ENCODE measurements at places on chromosomes 1 and 21.
A peak's percentile ranks its signal among the peaks of the same experiment; 100 is the strongest.

GRCh38 chr1:212430416-212430815 is 2.3 kb upstream of the NENF start:
- no peak for DNase-seq

DNA sequence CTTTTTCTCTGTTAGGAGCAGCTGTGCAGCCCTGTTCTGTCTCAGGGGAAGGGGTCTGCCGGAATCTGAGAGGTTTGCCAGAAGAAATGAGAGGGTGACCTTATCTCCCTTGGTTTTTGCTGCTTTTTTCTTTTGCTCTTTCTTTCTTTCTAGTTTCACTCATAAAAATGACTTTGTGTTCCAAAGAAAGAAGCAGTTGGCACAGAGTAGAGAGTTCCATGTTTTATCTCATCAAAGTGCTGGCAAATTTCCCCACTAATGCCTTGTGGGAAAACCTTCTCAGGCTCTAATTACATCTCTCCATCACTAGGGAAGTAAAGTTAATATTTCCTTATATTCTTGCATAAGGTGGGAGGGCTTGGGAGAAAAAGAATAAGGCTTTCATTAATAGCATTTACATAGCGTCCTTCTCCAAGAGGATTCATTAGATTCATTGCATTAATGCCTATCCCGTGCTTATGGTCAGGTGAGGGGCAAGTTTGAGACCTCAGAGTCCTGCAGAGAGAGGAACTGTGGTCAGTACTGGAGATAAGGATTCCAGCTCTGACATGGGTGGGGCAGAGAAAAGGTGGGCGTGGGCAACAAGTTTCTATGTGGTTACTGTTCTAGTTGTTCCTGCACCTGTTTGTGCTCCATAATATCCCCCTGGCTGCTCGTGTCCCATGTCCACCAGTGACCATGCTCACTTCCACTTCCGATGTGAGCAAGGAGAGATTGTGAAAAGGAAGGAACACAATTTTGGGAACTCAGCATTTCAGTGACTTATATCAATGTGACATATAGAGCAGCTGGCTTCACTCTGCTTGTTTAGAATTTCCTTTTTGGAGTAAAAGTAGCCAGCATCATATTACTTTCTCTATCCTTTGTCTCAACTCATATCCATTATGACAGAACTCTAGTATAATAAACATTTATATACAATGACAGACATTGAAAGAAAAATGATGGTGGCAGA is 79.5 kb downstream of the DISC1 start:
- DNase-seq: no peak

DNA sequence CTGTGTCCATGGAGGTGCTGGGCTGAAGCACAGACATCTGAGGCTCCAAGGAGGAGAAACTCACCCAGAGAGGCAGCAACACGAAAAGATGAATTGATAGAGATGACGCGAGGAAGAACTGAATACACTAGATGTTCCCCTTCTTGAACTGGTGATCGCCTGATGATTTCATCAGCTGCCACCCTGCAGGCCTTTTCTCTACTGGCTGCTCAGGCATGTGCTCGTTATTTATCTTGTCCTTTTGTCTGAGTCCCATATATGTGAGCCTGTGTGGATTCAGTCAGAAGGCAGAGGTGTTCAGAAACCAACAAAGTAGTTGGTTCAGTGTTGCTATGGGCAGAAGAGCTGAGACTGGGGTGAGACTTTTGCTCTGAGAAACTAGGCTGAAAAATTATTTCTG is 104.2 kb downstream of the SPATA46 start:
- no peak for DNase-seq

DNA sequence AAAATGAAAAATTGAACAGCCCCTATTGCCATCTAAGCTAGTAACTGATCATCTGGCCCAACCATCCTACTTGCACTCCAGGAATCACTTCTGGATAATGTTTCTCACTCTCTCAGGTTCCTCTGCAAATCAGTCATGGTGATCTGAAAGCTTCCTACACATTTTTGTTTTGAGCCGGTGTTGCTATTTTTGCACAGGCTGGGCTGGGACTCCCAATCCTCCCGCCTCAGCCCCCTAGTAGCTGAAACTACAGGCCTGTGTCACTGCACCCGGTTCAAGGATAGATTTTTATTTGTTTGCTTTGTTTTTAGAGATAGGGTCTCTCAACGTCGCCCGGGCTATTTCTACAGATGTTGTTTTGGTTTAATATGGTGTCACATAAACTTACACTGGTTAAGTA is 40.5 kb upstream of the HMCN1 start:
- no peak for DNase-seq

DNA sequence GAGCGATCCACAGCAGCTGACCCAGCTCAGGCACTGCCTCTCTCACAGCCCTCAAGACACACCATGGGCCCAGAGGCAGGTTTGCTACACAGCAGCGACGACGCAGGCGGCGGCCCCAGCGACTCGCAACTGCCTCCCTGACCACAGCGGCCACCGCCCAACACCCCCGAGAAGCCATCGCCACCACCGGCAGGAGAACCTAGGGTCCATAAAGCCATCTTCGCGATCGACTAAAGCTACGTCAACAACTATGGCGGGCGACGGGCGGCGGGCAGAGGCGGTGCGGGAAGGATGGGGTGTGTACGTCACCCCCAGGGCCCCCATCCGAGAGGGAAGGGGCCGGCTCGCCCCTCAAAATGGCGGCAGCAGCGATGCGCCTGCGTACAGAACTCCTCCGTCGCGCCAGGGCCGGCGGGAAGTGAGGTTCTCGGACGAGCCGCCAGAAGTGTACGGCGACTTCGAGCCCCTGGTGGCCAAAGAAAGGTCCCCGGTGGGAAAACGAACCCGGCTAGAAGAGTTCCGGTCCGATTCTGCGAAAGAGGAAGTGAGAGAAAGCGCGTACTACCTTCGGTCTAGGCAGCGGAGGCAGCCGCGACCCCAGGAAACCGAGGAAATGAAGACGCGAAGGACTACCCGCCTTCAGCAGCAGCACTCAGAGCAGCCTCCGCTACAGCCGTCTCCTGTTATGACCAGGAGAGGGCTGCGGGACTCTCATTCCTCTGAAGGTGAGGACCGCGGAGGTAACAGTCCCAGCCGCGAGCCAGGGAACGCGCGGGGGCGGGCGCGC is at the start of gene TOR1AIP1:
Gene TOR1AIP1 (plus strand): TSS at position 33 of the 787 bp plus-strand sequence. CDS start 218 bp downstream, at position 251.
- DNase-seq: peak; percentile 97

- no peak for DNase-seq
Measured at GRCh38 chr1:246785494-246786111, 61.4 kb downstream of the SCCPDH start.

- no peak for DNase-seq
Measured at GRCh38 chr1:227926216-227926791, 21.4 kb downstream of the WNT9A start.

- no peak for DNase-seq
Measured at GRCh38 chr1:220347654-220348175, 75.5 kb upstream of the RAB3GAP2 start.

DNA sequence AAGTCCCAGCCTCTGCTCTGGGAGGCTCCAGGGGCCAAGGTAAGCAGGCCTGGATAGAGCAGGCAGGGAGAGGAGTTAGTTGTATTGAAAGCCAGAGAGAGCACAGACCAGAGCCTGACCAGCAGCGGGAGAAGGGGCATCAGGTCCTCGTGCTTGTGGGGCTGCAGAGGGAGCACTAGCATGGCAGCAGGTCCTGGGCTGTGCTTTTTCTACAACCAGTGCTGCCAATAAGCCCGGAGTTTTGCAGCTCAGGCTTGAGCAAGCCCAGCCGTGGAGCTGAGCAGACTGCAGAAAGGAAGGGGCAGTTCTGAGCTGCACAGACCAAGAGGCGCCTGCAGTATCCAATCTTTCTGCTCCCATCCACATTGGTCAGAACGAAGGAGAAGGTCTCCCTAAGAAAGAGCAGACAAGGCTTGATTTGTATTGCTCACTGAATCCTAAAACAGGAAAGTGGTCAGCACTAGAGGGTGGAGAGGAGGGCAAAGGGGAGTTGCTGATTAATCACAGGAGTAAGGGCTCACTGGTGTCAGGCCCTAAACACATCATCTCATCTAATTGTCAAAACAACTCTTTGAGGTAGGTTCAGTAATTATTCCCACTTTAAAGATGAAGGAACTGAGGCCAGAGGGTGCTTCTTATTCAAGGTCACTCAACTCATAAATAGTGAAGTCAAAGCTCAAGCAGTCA is 2.7 kb downstream of the DENND2D start:
- peak; percentile 67 for DNase-seq

GRCh38 chr21:40049031-40049930 is 182.0 kb downstream of the PCP4 start:
- no peak for DNase-seq

GRCh38 chr1:106266786-106267185 is 789.7 kb upstream of the PRMT6 start:
- no peak for DNase-seq

- no peak for DNase-seq
Measured at GRCh38 chr1:152886085-152886484, 8.0 kb downstream of the SMCP start.

DNA sequence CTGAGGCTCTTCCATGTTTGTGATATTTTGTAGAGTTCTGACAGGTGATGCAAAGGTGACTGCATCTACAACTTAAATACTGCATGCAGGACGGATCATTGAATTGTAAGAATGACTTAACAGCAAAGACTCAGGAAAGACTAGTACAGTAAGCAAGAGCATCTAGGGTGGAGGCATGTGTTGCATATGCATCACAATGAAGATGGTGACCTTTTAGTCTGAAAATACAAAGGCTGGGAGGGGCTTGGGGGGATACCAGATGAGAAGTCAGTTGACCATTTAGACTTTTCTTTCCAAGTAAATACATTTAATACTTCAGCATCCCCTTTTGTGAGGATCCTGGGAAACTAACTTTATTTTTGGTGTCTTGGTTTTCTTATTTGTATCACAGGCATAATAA is 145.5 kb downstream of the NUF2 start:
- no peak for DNase-seq

GRCh38 chr1:157399984-157400382 is 152.3 kb downstream of the FCRL5 start:
- DNase-seq: no peak

DNA sequence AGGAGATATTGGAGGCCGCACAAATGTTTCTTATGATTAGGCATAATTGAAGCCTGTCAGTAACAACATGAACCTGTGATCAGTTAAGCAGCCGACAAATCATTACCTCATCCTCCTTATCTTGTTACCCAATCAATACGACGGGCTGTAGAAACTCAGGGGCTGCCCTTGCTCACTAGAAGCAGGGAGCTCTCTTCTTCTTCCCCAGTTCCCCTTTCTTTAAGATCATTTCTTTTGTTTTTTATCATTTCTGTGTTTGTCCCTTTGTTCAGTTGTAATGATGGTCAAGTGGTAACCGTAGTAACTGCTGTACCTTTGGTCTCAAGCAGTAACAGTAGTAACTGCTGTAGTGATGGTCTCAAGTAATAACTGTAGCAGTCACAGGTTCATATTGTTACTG is 13.8 kb upstream of the FCGR2A start:
- no peak for DNase-seq

DNA sequence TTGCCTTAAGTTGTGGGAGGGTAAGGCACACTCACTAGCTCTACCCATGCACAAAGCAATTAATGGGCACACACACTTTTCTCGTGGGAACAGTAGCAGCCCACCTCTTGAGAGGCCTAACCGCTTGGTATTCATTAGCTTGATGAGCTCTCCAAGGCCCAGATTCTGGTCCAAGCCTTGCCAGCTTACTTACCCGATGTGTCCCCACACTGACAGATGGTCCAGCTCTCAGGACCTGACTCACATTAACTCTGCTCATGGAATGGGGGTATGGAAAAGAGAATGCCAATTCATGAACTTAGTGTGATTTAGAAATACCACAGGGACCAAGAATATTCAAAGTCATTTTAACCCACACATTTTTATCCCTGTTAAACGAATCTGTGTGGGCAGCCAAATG is 106.8 kb upstream of the CACHD1 start:
- DNase-seq: no peak

DNA sequence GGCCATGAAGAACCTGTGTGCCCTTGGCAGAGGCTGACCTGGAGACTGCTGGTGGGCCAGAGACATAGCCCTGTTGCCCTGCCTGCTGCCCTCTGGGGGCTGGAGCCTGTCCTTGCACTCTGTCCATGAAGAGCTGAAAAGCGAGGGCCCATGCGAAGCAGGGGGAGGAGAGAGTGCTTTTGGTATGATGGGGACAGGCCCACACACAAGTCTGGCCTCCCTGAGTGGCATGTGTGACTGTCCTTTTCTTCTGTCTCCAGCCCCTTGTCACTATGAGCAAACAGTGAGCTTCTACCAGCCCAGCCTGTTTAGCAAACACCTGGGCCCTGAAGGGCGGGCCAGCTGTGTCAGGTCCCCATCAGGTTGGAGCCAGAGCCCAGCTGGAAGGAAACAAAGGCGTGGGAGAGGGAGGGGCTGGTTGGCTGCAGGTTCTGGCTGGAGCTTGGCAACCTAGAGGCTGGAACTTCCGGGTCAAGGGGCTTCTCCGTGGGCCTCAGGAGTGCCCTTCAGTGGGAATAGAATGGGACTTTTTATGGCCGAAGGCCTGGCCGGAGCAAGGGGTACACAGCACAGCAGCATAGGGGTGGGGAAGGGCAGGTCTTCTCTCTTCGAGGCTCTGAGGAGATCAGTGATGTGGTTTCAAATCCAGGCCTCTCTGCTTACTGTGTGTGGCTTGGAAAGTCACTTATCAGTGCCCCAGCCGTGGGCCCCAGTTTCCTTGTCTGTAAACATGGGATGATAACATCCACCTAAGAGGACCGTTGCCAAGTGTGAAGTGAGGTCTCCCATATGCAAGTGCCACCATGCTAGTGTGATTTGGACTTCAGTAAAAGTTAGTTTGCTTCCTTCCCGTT is 14.3 kb downstream of the QSOX1 start:
- no peak for DNase-seq

DNA sequence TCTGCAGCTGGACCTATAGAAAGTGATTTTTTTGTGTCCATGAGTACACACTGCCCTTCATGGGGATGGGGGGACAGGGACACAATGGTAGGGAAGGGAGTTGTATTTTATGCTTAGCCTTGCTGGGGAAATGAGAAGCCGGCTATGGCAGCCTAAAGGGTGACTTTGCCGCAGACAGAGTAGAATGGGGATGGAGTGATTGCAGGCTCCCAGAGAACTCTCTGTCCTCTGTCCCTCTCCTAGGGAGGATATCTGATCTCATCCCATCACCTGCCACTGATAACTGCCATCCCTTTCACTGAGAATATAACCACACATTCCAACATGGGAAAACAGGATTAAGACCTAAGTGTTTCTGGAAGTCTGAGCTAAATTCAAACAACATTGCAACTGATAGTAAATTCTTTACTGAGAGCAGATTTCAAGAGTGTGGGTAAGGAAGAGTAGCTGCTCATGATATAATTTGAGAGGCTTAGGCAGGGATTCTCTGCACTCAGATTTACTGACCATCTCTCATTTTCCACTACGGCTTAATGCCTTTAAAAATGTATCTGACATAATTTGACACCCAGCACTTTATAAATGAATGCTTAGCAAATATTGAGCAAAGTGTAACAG is 13.9 kb downstream of the SH2D1B start:
- no peak for DNase-seq

- DNase-seq: no peak
Measured at GRCh38 chr21:45498646-45499000, 43.6 kb downstream of the SLC19A1 start.

Measured in naive thymus-derived CD8-positive, alpha-beta T cell (primary cell).